NCI-H345 (cell line): ENCODE measurements at places on chromosomes 2 and 18.

- DNase-seq, result no peak
Measured at GRCh38 chr2:15122915-15123314, 438.2 kb downstream of the NBAS start.

- DNase-seq, result peak; percentile 88
Measured at GRCh38 chr2:60550178-60550983, 3.1 kb downstream of the BCL11A start.

- DNase-seq, result no peak
Measured at GRCh38 chr2:151175864-151176263, 85.8 kb downstream of the RBM43 start.

GRCh38 chr2:96092573-96092877 is 23.8 kb downstream of the ADRA2B start:
- no peak for DNase-seq

GRCh38 chr2:8551622-8552074 is 130.2 kb upstream of the ID2 start:
- DNase-seq, result no peak

GRCh38 chr18:77170890-77171410 is 38.4 kb upstream of the MBP start:
- DNase-seq, result no peak
